WTC11 (cell line): ENCODE measurements at places on chromosomes 3 and 15.

DNA sequence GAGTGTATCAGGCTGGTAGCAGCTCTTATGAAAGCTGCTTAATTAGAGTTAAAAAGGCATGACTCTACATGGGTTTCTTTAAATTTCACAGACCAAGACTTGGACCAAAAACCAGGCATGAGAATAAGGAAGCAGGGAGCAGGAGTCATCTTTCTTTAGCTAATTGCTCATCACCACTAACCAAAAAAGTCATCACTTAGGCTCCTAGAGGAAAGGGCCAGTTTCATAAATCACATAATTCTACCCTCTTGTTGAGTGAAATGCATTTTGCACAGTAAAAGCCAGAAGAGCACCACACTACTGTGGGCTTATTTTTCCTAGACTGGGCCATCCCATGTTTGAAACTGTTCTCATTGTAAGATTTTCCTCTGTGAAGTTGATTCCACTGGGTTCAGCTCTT is 175.6 kb downstream of the GREM1 start:
- DNase-seq, result no peak

- no peak for DNase-seq
Measured at GRCh38 chr3:138846262-138846791, 11.6 kb upstream of the PIK3CB start.

- DNase-seq, result no peak
Measured at GRCh38 chr15:48126667-48127355, 6.0 kb downstream of the SLC24A5 start.

DNA sequence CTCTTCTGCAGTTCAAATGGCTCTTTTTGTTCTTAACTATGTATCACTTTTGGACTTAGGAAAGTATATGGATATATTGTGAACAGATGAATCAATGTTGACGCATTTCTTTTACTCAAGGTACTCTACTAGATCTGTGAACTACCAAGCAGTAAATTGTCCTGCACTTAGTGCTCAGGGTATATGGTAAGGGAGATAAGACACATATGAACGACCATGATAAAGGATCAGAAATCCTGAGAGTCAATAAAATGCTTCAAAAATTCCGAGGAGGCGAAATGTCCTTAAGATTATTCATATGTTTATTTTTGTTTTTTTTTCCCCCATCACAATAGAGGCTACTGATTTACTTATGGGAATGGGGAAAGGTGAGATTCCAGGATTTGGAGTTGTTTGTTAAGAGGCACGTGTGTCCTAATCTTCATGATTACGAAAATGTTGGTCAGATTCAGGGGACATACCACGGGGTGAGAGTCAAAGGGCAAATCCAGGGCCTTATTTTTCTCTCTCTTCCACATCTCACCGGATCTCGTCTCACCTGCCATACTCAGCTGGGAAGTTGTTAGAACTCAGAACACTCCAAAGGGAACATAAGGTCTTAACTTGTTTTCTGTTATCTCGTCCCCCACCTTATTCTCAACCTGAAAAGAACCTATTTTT is 475.1 kb upstream of the TBL1XR1 start:
- DNase-seq, result no peak

- no peak for DNase-seq
Measured at GRCh38 chr15:72229947-72230196, 1.1 kb downstream of the PKM start.

DNA sequence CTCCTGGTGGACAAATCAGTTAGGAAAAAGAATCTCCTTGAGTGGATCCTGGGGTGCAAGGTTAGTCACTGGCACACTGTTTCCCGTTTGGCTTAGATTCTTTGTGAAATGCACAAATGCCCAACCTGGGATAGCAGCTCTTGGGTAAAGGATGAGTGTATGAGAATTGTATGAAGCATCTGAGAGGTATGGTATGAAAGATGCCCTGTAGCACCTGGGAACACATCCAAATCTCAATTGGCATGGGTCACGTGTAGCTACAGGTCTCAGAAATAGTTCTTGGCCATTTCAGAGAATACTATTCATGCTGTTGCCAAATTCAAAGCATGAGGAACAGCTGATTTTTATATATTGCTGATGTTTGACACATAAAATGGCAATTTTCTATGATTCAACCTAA is 84.3 kb downstream of the KCNH8 start:
- no peak for DNase-seq

DNA sequence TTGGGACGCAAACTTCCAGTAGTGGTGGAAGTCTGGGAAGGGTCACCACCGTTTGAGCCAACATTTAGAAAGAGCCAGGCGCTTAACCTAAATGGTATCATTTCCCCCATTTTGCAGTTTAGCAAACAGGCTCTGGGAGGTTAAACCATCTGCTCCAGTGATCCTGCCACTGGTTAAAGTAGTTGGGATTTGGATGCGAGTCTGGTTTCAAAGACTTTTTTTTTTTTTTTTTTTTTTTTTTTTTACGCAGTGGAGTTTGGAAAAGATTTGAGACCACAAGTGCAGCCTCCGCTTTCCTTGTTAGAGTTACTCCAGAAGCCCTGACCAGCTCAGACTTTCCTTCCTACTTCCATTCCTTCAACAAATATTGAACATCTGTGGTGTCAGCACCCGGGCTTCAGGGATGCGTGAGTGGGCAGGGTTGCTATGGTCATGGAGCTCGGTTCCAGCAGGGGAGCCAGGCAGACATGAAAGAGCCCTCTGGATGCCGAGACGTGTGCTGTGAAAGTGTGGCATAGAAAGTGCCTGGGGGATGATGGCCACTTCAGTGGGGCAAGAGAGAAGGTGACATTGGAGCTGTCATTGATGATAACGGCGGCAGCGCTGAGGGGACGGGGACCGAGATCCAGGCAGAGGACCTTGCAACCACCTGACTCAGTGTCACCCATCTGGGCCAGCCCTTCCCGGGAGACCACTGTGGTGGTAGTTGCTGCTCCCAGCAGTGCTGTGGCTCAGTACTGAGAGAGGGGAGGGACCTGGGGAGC is 1.1 kb upstream of the RNU6-1 start:
- DNase-seq, result no peak

- DNase-seq, result peak; percentile 48
Measured at GRCh38 chr3:141646760-141647561, 91.1 kb upstream of the RNF7 start.

DNA sequence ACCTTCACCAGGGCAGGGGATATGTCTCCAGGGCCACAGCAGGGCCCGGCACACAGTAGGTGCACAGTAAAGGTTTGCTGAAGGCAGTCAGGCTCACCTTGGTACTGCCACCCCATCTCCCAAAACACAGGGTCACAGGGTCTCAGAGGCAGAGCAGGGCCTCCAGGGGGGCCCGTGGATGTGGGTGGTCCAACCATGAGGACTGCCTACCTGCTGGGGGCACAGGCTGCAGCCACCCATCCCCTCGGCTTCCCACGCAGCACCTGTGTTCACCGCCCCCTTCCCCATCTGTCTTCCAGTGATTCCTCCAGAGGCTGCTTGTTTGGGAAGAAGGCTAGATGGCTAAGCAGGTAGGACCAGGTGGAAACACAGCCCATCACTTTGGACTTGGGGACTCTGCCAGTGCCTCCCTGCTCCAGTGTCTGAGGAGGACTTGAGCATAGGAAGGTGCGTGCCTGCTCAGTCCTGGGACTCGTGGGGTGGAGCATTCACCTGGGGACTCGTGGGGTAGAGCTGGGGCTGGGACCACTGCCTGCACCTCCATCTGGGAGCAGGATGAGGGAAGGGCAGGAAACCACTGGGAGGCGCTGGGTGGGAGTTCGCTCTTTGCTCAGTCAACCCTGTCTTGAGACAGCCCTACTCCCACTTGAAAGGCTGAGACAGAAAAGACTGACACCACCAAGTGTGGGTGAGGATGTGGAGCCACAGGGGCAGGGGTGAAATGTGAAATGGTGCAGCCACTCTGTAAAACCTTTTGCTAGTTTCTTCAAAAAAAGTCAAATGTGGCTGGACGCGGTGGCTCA is 18.8 kb upstream of the PLXND1 start:
- peak; percentile 60 for DNase-seq

- DNase-seq, result no peak
Measured at GRCh38 chr15:57685306-57686095, 21.0 kb upstream of the POLR2M start.
